ENCODE measurements at places on chromosomes 3 and 15.

- peak; percentile 78 for DNase-seq
Observed at GRCh38 chr15:39976291-39977274, 42.7 kb downstream of the EIF2AK4 start.

DNA sequence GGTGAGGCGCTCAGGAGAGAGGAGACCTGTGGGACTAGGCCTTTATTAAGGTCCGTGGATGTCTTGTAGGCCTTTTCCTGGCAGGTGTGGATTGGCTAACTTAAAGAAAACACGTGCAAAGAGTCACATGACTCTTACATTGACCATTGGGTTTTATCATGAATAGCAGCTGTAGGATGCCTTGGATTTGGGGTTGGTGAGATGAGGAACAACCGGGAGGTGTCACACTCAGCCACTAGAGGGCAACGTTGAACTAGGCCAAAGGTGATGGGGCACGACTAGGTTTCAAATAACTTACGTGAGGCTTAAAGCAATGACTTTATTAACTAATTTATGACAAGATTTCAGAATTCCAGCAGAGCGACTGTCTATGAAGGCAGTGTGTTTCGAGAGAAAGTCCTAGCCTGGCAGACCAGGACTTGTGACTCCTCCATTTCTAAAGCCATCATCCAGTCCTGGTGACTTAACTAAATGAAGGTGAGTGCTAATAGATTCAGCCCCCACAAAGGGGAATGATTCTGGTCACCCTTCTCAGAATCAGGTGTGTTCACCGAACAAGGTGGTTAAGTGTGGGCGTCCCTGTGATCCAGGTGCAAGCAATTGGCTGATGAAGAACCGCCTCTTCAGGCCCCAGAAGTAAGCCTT, 345.6 kb downstream of the MCTP2 start:
- peak; percentile 11 for DNase-seq

DNA sequence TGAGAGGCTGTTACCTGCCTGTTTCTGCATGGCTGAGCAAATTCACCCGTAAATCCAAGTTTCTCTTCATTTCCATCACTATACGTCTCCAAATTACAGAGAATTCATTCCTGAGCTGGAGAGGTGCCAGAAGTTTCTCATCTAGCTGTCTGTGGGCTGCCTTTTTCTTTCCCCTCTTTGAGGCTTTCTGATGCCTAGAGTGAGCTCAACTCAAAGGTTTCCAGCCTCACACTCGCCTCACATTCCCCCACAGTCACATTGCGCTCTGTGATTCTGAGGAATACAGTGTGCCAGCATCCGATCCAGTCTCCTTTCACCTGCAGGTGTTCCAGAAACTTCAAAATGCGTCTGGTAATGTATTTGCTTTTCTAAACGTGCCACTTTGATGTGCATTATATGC, 267.2 kb downstream of the MFSD1 start:
- peak; percentile 48 for DNase-seq

- no peak for DNase-seq
Observed at GRCh38 chr15:28026764-28027713, 72.1 kb downstream of the OCA2 start.

GRCh38 chr3:100869787-100870186, 123.4 kb downstream of the ABI3BP start:
- no peak for DNase-seq

GRCh38 chr15:101451266-101451799, 38.2 kb downstream of the PCSK6 start:
- peak; percentile 45 for DNase-seq

DNA sequence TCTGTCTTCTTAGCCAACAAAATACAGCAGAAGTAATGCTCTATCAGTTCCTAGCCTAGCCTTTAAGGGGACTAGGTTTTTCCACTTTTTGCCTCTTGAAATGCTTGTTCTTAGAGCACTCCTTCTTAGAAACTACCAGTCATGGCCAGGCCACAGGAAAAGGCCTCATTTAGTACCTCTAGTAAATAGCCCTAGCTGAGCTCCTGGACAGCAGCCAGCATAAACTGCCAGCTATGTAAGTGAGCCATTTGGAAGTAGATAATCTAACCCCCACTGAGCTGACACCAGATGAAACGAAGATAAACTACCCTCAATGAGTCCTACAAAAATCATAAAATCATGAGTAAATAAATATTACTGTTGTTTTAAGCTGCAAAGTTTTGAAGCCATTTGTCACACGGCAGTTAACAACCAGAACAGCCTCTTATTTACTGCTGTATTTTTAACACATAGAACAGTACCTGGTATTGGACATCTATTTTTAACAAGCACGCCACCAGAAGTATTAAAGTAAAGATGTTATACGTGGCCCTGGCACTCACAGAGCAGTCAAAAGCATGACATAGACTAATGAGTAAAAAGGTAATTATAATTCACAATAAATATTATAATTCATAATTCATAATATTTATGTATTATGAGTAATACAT, 12.0 kb downstream of the TBC1D5 start:
- no peak for DNase-seq

DNA sequence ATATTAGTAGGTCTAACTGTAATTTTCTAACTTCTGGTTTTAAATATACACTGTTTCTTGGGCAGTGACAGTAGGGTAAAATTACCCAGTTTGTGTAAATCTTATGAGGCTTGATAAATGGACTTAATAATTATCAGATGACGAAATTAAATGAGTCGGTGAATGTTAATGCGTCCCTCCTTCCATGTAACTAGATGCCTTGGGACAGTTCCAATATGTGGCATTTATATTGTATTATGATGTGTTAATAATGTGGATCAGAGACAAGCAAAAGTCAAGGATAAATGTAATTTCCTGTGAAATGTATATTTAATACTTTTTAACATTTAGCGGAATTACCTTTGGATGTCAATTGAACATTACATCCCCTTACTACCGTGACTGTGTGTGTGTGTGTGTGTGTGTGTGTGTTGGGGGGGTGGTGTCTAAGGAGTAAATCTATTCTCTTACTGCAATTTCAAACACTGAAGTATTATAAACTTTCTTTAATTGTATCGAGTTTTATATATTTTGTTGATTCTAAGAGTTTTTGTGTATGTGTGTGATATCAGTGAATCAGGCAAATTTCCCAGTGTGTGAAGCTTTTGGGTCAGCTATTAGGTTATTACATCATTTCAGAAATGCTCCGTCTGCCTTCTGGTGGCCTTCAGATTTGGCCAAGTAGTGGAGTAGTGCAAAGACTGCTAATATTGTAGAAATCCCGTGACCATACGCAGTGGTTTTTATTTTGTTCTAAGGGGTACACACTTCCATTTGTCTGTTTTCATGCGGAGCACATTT, 50.1 kb downstream of the CNTN4 start:
- no peak for DNase-seq

DNA sequence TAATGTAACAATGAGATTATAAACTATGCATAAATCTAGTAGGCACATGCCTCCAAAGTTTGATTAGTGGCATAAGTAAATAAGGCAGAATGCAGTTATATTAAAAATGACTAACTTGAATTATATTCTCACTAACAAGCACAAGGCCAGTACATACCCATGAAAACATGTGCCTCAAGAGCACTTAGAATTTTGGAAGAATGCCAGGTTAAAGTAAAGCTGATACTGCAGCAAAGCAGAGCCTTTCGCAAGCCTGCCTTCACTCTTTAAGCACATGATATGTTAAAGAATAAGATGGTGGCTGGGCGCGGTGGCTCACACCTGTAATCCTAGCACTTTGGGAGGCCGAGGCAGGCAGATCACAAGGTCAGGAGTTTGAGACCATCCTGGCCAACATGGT, 49.0 kb downstream of the KBTBD12 start:
- DNase-seq: no peak

DNA sequence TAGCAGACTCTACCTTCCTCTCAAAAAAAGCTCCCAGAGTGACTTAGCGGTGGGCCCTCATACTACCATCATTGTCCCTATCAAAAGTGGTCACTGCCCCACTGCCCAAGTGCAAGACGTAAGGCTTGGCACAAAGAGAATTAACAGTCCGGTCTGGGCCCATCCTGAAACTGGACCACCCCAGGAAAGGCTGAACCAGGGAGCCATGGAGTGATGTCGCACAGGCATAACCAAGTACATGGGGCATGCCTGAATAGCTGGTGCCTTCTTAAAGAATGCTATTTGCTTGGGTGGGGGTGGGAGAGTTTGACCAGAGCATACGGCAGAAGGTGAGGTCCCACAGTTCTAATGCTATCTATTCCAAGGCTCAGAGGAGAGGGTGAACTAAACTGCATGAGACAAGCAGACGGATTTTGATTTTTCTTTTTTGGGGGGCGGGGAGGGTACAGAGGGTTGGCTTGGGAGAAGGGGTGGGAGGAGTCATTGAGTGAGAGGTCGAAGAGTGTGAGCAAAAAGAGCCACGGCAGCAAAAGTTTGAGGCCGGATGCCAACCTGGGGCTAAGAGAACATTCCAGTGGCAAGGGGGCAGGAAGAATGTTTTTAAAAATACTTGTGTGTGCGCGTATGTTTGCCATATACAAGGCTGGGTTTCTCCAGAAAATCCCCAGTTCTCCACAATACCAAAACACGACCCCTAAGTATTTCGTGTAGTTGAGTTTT, 50.2 kb downstream of the FAM174B start:
- DNase-seq: no peak

GRCh38 chr3:189186101-189186500, 14.3 kb downstream of the TPRG1 start:
- DNase-seq: no peak

DNA sequence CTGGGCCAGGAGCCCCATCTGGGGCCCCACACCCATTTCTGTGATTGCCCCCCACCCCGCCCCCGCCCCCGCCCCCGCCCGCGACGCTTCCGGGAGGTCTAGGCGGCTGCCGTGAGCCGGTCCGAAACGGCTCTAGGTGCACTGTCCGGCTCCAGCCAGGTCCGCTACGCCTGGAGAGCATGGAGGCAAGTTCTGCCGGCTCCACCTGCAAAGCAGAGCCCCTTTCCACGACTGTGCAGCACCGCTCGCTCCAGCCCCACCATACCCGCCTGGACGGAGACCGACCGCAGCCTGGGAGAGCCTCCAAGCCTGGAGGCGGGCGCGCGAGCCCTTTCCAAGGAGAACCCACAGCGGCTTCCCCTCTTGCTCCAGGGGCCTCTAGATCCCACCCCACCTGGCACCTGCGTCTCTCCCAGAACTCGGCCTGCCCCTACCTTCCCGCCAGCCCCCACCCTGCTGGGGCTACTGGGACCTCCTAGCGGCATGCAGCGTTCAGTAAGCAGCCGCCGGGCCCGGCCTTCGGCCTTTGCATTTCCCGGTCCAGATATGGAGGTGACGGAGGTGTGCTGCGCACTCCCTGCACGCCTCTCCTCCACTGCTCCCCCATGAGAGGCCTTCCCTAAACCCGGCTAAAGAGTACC, 66.2 kb downstream of the KLF13 start:
- no peak for DNase-seq

- DNase-seq: no peak
Observed at GRCh38 chr3:186024210-186024609, 84.7 kb downstream of the ETV5 start.

- DNase-seq: no peak
Observed at GRCh38 chr3:86961297-86961696, 29.7 kb downstream of the VGLL3 start.

GRCh38 chr3:146537603-146538002, 6.8 kb downstream of the PLSCR1 start:
- DNase-seq: no peak

GRCh38 chr3:134334901-134335280, 39.4 kb downstream of the AMOTL2 start:
- no peak for DNase-seq

- DNase-seq: no peak
Observed at GRCh38 chr3:65939801-65940246, 98.9 kb downstream of the MAGI1 start.

GRCh38 chr3:13022348-13023234, 50.6 kb downstream of the IQSEC1 start:
- no peak for DNase-seq
